Activated CD4-positive, alpha-beta memory T cell treated with anti-CD3 and anti-CD28 coated beads for 36 hours (primary cell): ENCODE measurements at places on chromosomes 5 and 9. TPM values are rescaled to one million over a fixed set of nuclear protein-coding genes. Genes with fewer than 3 reads are reported as not detected.
A peak's percentile ranks its signal among the peaks of the same experiment; 100 is the strongest.

Gene GRXCR2
- not detected for total RNA-seq

Gene IRX2
- not detected for total RNA-seq

- H3K27me3 ChIP-seq, result peaks cover 46% of the 10 kb centered on the region
- peak overlapping the region; percentile 54 for H3K4me3 ChIP-seq
- H3K4me1 ChIP-seq, result peaks cover 31% of the 10 kb centered on the region
Measured at GRCh38 chr9:132411091-132411508, 1.1 kb downstream of the CFAP77 start.

GRCh38 chr5:3186736-3187405 lies 408.8 kb upstream of the IRX1 start:
- no peak overlapping the region for H3K27ac ChIP-seq
- no peak for DNase-seq
- H3K36me3 ChIP-seq, result no peaks in the 10 kb centered on the region
- no peaks in the 10 kb centered on the region for H3K27me3 ChIP-seq
- no peak overlapping the region for H3K4me3 ChIP-seq

GRCh38 chr5:59222687-59223511 lies 640.0 kb downstream of the RAB3C start:
- no peaks in the 10 kb centered on the region for H3K36me3 ChIP-seq
- no peak overlapping the region for H3K4me3 ChIP-seq
- DNase-seq, result no peak
- H3K4me1 ChIP-seq, result no peaks in the 10 kb centered on the region
- peaks cover 4% of the 10 kb centered on the region for H3K27me3 ChIP-seq
- H3K27ac ChIP-seq, result no peak overlapping the region

GRCh38 chr9:134960701-134961181 lies 43.0 kb upstream of the FCN1 start:
- H3K27ac ChIP-seq, result no peak overlapping the region
- peaks cover 6% of the 10 kb centered on the region for H3K27me3 ChIP-seq
- DNase-seq, result no peak
- no peaks in the 10 kb centered on the region for H3K4me1 ChIP-seq
